ENCODE measurements at places on chromosomes 5 and 9. TPM values are rescaled to one million over a fixed set of nuclear protein-coding genes. Genes with fewer than 3 reads are reported as not detected.

MEF2C gene
- 1.5 TPM for total RNA-seq

PCDHA7 gene
- not detected for total RNA-seq

CHSY3 gene
- 0.46 TPM for total RNA-seq

TEX48 gene
- not detected for total RNA-seq

SURF2 gene
- total RNA-seq, result 34.4 TPM

- no peaks in the 10 kb centered on the region for H3K36me3 ChIP-seq
- H3K27ac ChIP-seq, result peak overlapping the region; percentile 98
- H3K4me1 ChIP-seq, result peaks cover 34% of the 10 kb centered on the region
- peak overlapping the region; percentile 72 for H3K4me3 ChIP-seq
- DNase-seq, result no peak
Measured at GRCh38 chr9:96854651-96855273, 448 bp upstream of the ZNF782 start.

DNA sequence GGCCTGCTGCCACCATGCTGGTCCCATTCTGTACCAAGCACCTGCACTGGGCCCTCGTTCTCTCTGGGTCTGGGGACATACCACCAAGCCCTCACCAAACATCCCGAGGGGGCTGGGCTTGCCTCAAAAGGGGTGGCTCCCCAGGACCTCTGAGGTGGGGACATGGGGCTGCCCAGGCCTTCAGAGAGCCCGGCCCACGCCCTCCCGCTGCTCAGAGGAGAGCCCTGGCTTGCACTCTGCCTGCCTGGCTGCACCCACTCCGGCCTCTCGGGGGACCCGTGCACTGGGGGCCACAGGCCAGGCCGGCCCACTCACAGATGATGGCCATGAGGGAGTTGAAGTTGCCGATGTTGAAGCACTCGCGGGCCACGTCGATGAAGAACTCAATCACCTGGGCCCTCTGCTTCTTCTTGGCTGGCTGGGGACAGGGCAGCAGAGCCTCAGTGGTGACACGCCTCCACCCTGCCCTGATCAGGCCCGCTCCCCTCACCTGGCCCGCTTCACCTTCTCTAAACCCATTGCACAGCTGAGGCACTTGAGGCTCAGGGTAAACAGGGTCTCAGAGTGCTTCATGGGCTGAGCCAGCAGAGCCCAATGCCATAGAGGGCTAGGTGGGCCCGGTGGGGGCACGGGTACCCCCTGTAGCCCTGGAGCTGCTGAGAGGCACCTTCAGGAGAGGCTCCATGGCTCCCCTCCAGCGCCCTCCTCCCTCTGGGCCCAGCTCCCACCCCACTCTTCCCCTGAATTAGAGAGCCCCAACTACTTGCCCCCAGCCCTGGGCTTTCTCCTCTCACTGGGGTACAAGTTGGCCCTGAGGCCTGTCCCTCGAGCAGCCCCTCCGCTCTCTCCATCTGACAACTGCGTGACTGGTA is 47.7 kb upstream of the RNF130 start:
- no peaks in the 10 kb centered on the region for H3K27me3 ChIP-seq
- no peaks in the 10 kb centered on the region for H3K36me3 ChIP-seq
- no peak overlapping the region for H3K4me3 ChIP-seq
- no peaks in the 10 kb centered on the region for H3K4me1 ChIP-seq
- H3K27ac ChIP-seq, result no peak overlapping the region

DNA sequence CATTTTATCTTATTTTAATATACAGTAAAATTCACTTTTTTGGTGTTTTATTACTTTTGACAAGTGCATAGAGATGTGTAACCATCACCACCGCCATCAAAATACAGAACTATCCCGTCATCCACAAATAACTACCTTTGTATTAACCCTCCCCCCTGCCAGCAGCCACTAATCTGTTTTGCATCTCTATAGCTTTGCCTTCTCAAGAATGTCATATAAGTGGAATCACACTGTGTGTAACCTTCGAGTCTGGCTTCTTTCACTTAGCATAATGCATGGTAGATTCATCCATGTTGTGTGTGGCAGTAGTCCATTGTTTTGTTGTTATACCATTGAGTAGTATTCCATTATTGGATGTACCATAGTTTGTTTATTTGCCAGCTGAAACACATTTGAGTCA is 98.8 kb downstream of the BOD1 start:
- H3K4me1 ChIP-seq, result no peaks in the 10 kb centered on the region
- H3K4me3 ChIP-seq, result no peak overlapping the region
- H3K36me3 ChIP-seq, result no peaks in the 10 kb centered on the region
- no peak overlapping the region for H3K27ac ChIP-seq
- no peaks in the 10 kb centered on the region for H3K27me3 ChIP-seq
- DNase-seq, result no peak

GRCh38 chr5:62682059-62682458 is 103.4 kb downstream of the LRRC70 start:
- no peaks in the 10 kb centered on the region for H3K4me1 ChIP-seq
- no peaks in the 10 kb centered on the region for H3K27me3 ChIP-seq
- no peak for DNase-seq
- no peak overlapping the region for H3K4me3 ChIP-seq

- H3K27me3 ChIP-seq, result no peaks in the 10 kb centered on the region
- no peak for DNase-seq
- no peak overlapping the region for H3K4me3 ChIP-seq
- no peaks in the 10 kb centered on the region for H3K36me3 ChIP-seq
Measured at GRCh38 chr9:37676411-37676830, 25.7 kb downstream of the FRMPD1 start.

Data from Caco-2 (cell line).